Bladder microvascular endothelial cell (primary cell): ENCODE measurements at places on chromosomes 6 and 20. TPM values are rescaled to one million over a fixed set of nuclear protein-coding genes. Genes with fewer than 3 reads are reported as not detected.

Gene TOX2
- total RNA-seq, result 0.97 and 1.7 TPM in 2 replicates

Gene THBD
- total RNA-seq, result 26.2 and 42.2 TPM in 2 replicates

Gene NINL
- total RNA-seq, result 4.4 and 23.9 TPM in 2 replicates

Gene HRH3
- not detected in 2 replicates for total RNA-seq

Gene PDE7B
- 33.6 and 52.1 TPM in 2 replicates for total RNA-seq

Gene RAD21L1
- total RNA-seq, result not detected in 2 replicates

Gene BPIFA1
- total RNA-seq, result not detected in 2 replicates

Gene MAS1
- total RNA-seq, result under 0.01 TPM in 1 of 2 replicates, not detected in the other

Gene C2
- not detected in 2 replicates for total RNA-seq
